A549 treated with GW870086 at 1 μM for 4 hours (cell line): ENCODE measurements at places on chromosomes 13 and 19. TPM values are rescaled to one million over a fixed set of nuclear protein-coding genes. Genes with fewer than 3 reads are reported as not detected.

The TBC1D4 gene
- total RNA-seq, result 12.6 to 15.7 TPM (median 15.2 TPM) in 5 replicates

The NKPD1 gene
- total RNA-seq, result 0.17 to 0.34 TPM (median 0.28 TPM) in 5 replicates

The C19orf73 gene
- total RNA-seq, result 1.5 to 2.5 TPM (median 1.6 TPM) in 5 replicates

The PGLYRP1 gene
- not detected in 5 replicates for total RNA-seq

The IL4I1 gene
- total RNA-seq, result 0.51 to 1.4 TPM (median 0.71 TPM) in 5 replicates

The EPSTI1 gene
- 0.03 to 0.22 TPM (median 0.16 TPM) in 4 of 5 replicates, not detected in the other for total RNA-seq

The WTIP gene
- 23.8 to 35.3 TPM (median 30.1 TPM) in 5 replicates for total RNA-seq

The ZNF766 gene
- 6.3 to 10.6 TPM (median 9.1 TPM) in 5 replicates for total RNA-seq

The HPN gene
- 0.15 to 0.23 TPM in 2 of 5 replicates, not detected in the others for total RNA-seq

The ZNF579 gene
- 20.1 to 37.6 TPM (median 28.4 TPM) in 5 replicates for total RNA-seq

The CYP4F22 gene
- total RNA-seq, result 0.08 to 0.18 TPM (median 0.10 TPM) in 4 of 5 replicates, not detected in the other

The ZNF791 gene
- 3.3 to 6.1 TPM (median 5.5 TPM) in 5 replicates for total RNA-seq

The TEX26 gene
- not detected in 5 replicates for total RNA-seq

The ZNF492 gene
- total RNA-seq, result not detected in 5 replicates

The LHB gene
- total RNA-seq, result not detected in 5 replicates

The C19orf67 gene
- total RNA-seq, result not detected in 5 replicates

The FCAR gene
- total RNA-seq, result not detected in 5 replicates

The GRIN2D gene
- total RNA-seq, result 6.9 to 10.3 TPM (median 9.5 TPM) in 5 replicates

The CYP4F12 gene
- total RNA-seq, result 1.9 to 3.2 TPM (median 2.2 TPM) in 5 replicates

The RAP2A gene
- total RNA-seq, result 4.5 to 6.1 TPM (median 5.5 TPM) in 5 replicates

The SERPINE3 gene
- total RNA-seq, result not detected in 5 replicates

The TEX29 gene
- total RNA-seq, result not detected in 5 replicates

The PSG6 gene
- total RNA-seq, result not detected in 5 replicates

The CD70 gene
- 14.8 to 26.1 TPM (median 25.1 TPM) in 5 replicates for total RNA-seq

The NUCB1 gene
- 193 to 220 TPM (median 200 TPM) in 5 replicates for total RNA-seq

The SARS2 gene
- 52.7 to 58.8 TPM (median 54.7 TPM) in 5 replicates for total RNA-seq

The LILRA1 gene
- total RNA-seq, result not detected in 5 replicates

The PBX4 gene
- 1.5 to 2.9 TPM (median 2.2 TPM) in 5 replicates for total RNA-seq

The ZNF793 gene
- 0.08 TPM in 1 of 5 replicates, not detected in the others for total RNA-seq

The KLHL1 gene
- not detected in 5 replicates for total RNA-seq

The ZNF728 gene
- total RNA-seq, result not detected in 5 replicates
